ENCODE measurements at places on chromosomes 6 and 20.
A peak's percentile ranks its signal among the peaks of the same experiment; 100 is the strongest.

- DNase-seq: peak; percentile 98
These were observed 8.9 kb upstream of the UBE2V1 start for GRCh38 chr20:50121858-50122271.

DNA sequence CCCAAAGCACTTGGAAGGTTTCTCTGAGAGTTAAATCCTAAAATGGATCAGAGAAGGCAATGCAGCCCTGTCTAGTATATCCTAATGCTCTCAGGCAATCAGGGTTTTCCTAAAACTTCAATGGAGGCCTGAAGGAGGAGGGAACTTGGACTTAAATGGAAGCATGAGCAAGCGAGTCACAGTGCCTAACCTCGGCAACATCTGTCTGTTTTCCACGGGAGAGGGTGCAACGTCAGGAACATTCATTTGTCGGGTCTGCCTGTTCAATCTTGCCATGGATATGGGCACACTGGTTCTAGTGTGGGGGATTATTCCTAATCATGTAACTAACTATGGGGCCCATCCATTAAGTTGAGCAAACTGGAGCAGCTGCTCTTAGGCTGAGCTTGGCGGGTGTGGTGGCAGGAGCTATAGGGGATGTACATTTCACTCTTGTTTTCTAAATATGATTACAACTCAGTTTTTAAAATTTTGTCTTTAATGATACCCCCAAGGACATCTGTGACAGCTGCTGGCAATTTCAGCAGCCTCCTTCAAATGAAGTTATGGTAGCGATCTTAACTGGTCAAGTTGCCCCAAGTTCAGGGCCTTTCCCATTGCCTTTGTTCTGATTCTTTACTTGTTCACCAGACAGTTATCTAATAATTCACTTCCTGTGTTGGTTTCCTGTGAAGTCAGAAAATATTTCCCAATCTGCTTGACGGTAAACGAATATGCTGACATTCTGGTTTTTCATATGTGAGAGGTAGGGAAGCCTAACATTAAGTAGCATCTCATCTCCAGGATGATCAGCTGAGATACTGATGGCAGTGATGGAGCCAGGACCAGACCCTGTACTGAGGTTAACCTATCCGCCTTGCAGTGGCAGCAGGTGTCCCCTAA, 21.6 kb downstream of the DSE start:
- DNase-seq: peak; percentile 36

- DNase-seq: peak; percentile 50
These were observed 63.3 kb downstream of the ARHGAP18 start for GRCh38 chr6:129646642-129647041.

DNA sequence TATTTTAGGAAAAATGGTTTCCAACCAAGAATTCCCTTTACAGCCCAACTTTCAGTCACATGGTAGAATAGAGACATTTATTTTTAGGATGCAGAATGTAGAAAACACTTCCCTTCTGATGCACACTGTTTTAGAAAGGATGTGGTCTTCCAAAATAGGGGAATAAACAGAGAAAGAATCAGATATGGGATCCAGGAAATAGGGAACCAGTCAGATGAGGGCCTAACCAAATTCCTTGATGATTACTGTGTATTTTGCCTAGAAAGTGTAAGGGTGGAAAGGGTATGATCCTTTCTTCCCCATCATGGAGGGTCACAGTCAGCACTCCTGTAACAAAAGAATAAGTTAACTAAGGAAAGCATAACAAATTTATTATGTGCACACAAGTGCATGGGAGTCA, 27.4 kb downstream of the SLX4IP start:
- no peak for DNase-seq

DNA sequence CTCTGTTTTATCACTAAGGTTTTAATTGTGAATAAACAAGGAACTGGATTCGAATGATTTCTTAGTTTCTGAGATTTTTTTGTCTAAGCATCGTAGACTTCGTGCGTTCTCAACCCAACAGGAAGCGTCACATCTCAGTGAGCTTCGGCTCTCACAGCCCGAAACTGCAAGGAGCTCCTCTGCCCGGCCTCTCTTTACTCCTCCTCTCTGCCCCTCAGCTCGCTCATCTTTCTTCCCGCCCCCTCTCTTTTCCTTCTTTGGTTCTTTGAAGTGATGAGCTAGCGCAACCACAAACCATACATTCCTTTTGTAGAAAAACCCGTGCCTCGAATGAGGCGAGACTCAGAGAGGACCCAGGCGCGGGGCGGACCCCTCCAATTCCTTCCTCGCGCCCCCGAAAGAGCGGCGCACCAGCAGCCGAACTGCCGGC, 480 bp upstream of the NT5E start:
- peak; percentile 86 for DNase-seq
